ENCODE measurements at places on chromosomes 13 and 19. TPM values are rescaled to one million over a fixed set of nuclear protein-coding genes. Genes with fewer than 3 reads are reported as not detected.

- no peak overlapping the region for H3K4me3 ChIP-seq
- DNase-seq = no peak
- no peaks in the 10 kb centered on the region for H3K36me3 ChIP-seq
- no peaks in the 10 kb centered on the region for H3K27me3 ChIP-seq
- H3K27ac ChIP-seq = no peak overlapping the region
- H3K4me1 ChIP-seq = no peaks in the 10 kb centered on the region
Measured at GRCh38 chr13:107799001-107799400, 416.3 kb downstream of the LIG4 start.

GRCh38 chr13:90943946-90944345, 403.5 kb upstream of the MIR17HG start:
- H3K4me1 ChIP-seq = no peaks in the 10 kb centered on the region
- no peaks in the 10 kb centered on the region for H3K36me3 ChIP-seq
- no peaks in the 10 kb centered on the region for H3K27me3 ChIP-seq
- no peak overlapping the region for H3K4me3 ChIP-seq

- H3K4me3 ChIP-seq = no peak overlapping the region
- H3K4me1 ChIP-seq = peaks cover 19% of the 10 kb centered on the region
- DNase-seq = no peak
- H3K27me3 ChIP-seq = no peaks in the 10 kb centered on the region
Measured at GRCh38 chr19:45636275-45636674, 2.9 kb downstream of the EML2 start.

GRCh38 chr19:27822336-27822735, 1390.6 kb downstream of the UQCRFS1 start:
- H3K4me3 ChIP-seq = no peak overlapping the region
- no peaks in the 10 kb centered on the region for H3K27me3 ChIP-seq
- DNase-seq = no peak
- no peaks in the 10 kb centered on the region for H3K4me1 ChIP-seq
- no peak overlapping the region for H3K27ac ChIP-seq

DNA sequence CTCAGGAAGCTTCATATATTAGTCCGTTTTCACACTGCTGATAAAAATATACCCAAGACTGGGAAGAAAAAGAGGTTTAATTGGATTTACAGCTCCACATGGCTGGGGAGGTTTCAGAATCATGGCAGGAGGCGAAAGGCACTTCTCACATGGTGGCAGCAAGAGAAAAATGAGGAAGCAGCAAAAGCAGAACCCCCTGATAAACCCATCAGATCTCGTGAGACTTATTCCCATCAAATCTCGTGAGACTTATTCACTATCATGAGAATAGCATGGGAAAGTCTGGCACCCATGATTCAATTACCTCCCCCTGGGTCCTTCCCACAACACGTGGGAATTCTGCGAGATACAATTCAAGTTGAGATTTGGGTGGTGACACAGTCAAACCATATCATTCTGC, 23.1 kb downstream of the FLT3 start:
- no peaks in the 10 kb centered on the region for H3K36me3 ChIP-seq
- no peak for DNase-seq
- peaks cover 13% of the 10 kb centered on the region for H3K27me3 ChIP-seq
- H3K4me3 ChIP-seq = no peak overlapping the region

DNA sequence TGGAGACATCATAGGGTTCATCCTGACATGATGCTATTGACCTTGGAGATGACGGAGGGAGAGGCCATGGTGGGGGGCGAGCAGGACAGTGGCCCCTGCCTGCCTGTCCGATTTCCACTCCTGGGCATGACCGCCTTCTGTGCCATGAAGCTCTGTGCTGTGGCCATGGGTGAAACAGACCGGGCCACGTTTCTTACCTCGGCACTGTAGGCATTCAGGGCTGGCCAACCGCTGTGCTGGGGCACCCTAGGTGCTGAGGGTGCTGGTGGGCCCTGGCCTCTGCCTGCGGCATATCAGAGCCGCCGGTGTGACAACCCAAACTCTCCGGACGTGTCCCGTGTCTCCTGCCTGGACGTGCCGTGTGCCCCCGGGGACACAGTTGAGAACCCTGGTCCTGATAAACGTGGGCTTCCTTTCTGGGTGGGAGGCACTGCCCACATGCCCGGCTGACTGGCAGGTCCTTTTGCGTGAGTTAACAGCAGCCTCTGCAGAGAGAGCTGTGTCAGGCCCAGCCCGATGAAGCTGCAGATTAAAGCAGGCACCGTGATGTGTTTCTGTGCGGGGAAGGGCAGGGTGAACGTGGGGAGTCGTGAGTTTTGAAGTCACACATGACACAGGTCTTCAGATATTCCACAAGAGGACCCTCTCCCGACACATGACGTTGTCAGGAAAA, 46.5 kb downstream of the TMEM255B start:
- no peak for DNase-seq
- peaks cover 2% of the 10 kb centered on the region for H3K36me3 ChIP-seq
- no peak overlapping the region for H3K27ac ChIP-seq
- H3K4me1 ChIP-seq = no peaks in the 10 kb centered on the region
- no peaks in the 10 kb centered on the region for H3K27me3 ChIP-seq

DNA sequence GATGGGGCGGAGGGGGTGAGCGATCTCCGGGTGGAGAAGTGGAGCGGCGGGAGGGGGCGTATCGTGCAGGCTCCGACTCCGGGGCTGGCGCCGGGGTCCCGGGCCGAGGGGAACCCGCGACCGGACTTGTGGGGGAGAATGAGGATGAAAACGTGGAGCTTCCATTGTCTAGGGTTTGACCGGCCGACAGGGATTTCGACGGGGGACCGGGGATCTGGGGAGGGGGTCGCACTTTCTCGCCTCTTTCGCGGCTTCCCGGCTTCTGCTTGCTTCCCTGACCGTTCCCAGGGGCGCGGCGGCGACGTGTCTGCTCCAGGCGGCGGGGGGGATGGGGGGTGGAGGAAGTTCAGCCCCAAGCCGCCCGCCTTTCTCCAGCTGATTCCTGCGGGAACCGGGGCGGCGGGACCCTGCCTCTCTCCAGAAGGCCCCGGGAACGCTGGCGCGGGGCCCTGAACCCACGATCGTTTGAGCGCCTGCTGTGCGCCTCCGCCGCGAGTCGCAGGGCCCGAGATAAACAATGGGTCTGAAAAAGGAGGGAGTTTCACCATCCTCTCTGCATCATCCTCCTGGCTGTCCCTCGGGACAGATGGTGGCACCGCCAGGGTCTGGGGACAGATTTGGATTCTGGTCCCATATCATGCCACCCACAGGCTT, 790 bp downstream of the TPM4 start:
- H3K27ac ChIP-seq = peak overlapping the region; percentile 97
- H3K4me3 ChIP-seq = peak overlapping the region; percentile 79
- H3K36me3 ChIP-seq = peaks cover 38% of the 10 kb centered on the region
- peaks cover 69% of the 10 kb centered on the region for H3K4me1 ChIP-seq

- H3K4me3 ChIP-seq = no peak overlapping the region
- H3K27ac ChIP-seq = no peak overlapping the region
- no peaks in the 10 kb centered on the region for H3K4me1 ChIP-seq
- no peaks in the 10 kb centered on the region for H3K27me3 ChIP-seq
Measured at GRCh38 chr19:20154636-20155035, 12.4 kb upstream of the ZNF486 start.

Gene CYP4F2
- total RNA-seq = not detected
